ENCODE measurements at places on chromosomes 7 and 10. TPM values are rescaled to one million over a fixed set of nuclear protein-coding genes. Genes with fewer than 3 reads are reported as not detected.

- no peak for DNase-seq
Observed at GRCh38 chr10:80272793-80273522, 16.5 kb downstream of the MAT1A start.

DNA sequence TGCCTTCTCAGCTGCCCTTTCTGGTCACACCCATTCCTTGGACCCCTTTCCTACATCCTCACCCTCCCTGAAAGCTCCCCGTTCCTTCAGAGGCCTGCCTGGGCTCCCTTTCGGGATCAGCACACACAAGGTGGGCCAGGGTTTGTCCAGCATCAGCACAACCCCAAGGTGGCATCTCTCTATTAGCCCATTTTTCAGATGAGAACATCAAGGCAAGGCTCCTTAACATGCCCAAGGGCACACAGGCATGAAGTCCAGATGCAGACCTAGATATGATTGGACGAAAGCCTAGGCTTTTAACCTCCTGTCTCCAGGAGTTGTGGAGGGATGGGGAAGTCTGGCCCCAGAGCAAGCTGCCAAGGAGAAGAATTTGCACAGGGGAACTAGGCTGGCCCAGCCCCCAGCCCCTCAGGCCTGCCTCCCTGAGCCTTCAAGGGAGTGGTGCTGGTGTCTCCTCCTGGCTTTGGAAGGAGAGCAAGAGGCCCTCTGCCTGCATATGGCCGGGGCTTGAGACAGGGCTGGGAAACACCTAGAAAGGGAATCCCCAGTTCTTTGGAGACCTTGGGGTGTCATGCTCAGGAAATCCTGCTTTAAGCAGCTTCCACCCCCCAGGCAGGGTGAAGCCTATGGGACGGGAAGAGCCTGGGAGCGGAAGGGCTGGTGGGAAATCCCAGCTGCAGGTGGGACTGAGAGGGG lies 9.0 kb upstream of the VSIR start:
- DNase-seq, result no peak

GRCh38 chr10:3203016-3203811 lies 30.6 kb upstream of the PITRM1 start:
- no peak for DNase-seq

GRCh38 chr7:135666156-135666555 lies 3.8 kb downstream of the STMP1 start:
- DNase-seq, result no peak

DNA sequence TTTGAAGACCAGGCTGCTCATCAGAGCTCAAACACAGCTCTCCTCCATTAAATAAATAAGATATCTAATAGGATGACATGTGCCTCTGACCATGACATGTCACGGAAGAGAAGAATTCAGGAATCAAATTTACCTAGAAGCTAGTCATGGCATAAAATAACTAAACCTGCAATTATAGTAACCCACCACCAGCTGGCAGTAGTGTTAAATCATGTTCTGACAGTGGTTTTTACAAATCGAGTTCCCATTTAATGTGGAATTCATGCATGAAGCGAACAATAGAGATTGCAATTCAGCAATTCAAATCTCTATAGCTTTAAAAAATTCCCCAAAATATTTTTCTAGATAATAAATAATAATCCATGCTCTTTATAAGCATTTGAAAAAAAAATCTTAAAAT lies 74.6 kb upstream of the IKZF1 start:
- DNase-seq, result no peak

- DNase-seq, result no peak
Observed at GRCh38 chr10:50497758-50498157, 126.0 kb downstream of the SGMS1 start.

DNA sequence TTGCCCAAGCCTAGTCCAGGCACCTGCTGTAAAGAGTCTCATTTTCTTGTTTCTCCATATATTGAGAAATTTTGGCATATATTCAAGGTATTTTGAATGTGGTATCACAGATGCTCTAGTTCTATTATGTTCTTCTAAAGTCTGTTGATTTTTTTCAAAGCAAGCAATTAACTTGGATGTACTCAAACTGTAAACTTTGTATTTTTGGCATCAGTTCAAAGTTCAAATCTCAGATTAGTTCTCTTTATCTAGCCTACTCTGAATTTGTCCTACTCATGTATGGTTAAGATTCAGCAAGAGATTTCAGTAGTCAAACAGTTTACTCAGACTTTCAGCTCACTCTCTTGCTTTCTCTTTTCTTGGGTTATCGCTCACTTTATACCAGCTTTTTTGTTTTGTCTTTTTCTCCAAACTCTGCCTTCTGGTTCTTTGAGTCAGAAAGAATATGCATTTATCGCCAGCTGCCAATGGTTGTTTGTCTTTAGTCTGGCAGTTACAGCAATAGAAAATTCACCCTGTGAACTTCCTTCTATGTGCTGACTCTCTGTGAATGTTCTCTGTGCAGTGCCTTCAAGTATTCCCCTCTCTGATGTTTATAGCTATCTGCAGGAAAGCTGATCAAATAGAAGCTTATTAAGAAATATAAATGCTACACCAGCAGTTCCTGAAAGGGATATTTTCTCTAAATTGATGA lies 56.0 kb downstream of the ANKRD7 start:
- no peak for DNase-seq

DNA sequence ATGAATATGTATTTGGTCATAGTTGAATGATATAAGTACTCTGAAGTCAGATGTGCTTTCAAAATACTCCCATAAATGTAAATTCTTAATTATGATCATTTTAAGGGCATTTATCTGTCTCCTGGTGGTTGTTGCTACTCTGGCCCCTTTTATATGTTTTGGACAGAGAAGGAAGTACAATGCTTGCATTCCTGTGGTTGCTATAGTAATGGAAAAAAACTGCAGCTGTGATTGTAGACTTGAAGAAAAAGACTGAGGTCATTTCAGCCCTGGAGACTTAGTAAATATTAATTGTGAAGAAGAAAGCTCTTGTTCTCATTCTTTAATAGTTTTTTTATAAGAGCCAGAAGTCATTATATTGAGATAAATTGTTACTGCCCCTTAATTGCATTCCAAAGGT lies 70.2 kb upstream of the FERD3L start:
- no peak for DNase-seq

- no peak for DNase-seq
Observed at GRCh38 chr10:104329735-104330134, 8.5 kb downstream of the ITPRIP start.

GRCh38 chr10:127890832-127891334 lies 1.9 kb downstream of the CLRN3 start:
- no peak for DNase-seq

- DNase-seq, result peak; percentile 67
Observed at GRCh38 chr10:48608279-48608681, 3.4 kb upstream of the ARHGAP22 start.

- no peak for DNase-seq
Observed at GRCh38 chr10:104347295-104348045, 6.2 kb upstream of the CFAP58 start.

DNA sequence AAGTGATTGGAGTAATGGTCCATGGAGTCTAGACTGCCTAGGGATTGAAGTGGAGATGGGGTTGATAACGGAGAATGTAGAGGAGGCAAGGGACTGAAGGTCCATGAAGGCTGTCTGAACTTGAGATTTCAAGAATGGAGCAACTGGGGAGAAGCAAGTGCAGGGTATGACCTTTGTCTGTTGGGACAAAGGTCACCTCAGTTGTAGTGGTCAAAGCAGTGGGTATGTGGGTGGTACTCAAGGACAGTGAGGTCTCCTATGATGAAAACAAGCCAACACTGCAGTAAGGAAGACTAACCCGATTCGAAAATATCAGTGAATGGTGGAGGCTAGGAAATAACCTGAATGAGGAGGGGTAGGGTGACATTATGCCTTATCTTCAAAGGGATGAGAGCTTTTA lies 5.4 kb upstream of the DDX21 start:
- DNase-seq, result no peak

DNA sequence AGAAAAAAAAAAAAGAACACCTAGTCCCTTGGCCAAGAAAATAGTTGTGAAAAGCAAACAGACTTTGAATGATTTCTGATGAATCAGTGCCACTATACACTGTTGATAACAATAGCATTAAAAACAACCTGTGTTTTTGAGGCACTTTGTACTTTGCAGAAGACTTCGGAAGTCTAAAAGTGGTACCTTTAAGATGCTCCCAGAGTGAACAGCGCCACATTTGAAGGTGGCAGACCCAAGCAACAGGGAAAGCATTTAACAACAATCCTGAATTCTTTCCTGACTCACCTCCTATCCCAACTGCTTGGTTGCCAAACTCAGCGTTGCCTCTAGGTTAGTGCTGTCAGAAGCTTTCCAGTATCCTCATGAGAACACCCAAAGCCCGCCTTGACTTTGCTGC lies 102.5 kb upstream of the CCDC6 start:
- DNase-seq, result no peak

DNA sequence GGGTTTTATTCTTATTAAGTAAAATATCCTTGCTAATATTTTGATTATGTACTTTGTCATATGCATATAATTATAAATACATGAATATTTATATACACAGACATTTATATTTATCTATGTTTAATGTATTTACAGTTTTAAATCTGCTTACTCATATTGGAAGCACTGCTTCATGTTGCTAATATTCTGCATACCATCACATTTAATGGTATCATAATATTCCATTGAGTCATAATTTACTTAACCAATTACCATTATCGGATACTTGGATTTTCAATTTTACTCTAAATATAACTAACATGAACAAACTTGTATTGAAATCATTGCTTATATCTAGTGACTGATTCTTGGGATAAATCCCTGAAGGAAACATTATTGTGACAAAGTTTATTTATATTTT lies 155.2 kb downstream of the MBL2 start:
- no peak for DNase-seq

DNA sequence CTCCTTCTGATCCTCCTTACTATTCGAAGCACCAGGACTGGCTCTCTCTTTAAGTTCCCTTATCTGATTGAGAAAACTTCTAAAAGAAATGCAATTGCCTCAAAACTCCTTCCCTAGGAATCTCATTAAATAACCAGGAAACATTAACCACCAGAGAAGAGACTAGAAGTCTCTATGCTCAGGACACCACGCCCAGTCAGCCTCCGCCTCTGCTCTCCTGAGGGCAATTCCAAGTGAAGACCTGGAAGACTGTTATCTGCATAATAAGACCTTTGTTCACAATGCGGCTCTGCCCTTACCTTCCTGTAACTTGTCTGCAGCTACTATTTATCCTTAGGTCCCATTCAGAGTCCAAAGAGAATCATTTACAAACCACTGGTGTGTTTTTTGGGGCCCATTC lies 78.8 kb downstream of the ELMO1 start:
- DNase-seq, result no peak

The NEUROD6 gene
- polyA plus RNA-seq, result not detected

The SORCS3 gene
- polyA plus RNA-seq, result not detected

The MET gene
- 38.7 TPM for polyA plus RNA-seq

The PRSS37 gene
- not detected for polyA plus RNA-seq

The TMEM229A gene
- 0.88 TPM for polyA plus RNA-seq

The AEBP1 gene
- 105 TPM for polyA plus RNA-seq

The STEAP1B gene
- polyA plus RNA-seq, result 16.6 TPM

The CCL26 gene
- polyA plus RNA-seq, result not detected

The STAMBPL1 gene
- 25.1 TPM for polyA plus RNA-seq

The GNGT1 gene
- polyA plus RNA-seq, result 0.15 TPM

The CRHR2 gene
- not detected for polyA plus RNA-seq

The ST8SIA6 gene
- not detected for polyA plus RNA-seq

Data from SK-N-SH (cell line).